ENCODE measurements at places on chromosomes 2 and 18.

DNA sequence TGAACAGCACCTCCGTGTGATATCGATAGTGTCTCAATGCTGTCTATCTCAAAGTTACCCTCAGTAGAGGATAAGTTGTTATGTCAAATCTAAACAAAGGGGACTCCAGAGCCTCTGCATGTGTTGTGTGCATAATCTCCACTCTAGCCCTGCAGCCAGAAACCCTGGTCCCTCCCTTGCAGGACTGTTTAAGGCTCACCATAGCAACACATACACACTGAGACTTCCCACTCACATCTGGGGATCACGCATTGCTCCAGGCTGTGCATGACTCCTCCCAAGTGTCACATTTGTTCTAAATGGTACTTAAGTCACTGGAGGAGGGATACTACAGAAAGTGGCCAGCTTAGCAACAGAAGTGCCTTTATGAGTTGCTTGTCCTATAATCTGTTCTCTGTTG lies 258.6 kb upstream of the CRIM1 start:
- DNase-seq: no peak

DNA sequence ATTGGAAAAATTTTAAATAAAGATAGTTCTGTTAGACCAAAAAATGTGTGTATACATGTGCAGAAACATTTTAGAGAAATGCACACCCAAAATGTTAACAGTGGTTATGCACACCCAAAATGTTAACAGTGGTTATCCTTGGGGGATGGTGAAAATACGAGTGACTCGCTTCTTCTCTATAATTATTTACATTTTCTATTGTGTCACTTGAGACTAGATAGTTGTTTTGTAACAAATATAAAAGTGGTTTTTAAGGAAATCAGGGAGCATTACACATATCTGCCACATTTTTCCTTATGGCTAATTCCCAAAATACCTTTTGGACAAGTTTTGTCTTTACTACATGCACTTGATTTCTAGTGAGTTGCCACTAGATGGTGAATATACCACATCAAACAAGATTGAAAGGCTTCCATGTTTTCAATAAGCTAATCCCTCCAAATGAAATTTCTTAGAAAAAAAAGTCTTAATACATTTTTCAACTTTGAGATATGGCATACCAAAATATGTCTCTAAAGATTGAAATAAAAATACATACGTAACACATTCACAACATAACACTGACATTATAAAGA lies 9.0 kb upstream of the HIBCH start:
- no peak for DNase-seq

GRCh38 chr18:39529358-39529757 lies 1963.8 kb upstream of the CELF4 start:
- no peak for DNase-seq

DNA sequence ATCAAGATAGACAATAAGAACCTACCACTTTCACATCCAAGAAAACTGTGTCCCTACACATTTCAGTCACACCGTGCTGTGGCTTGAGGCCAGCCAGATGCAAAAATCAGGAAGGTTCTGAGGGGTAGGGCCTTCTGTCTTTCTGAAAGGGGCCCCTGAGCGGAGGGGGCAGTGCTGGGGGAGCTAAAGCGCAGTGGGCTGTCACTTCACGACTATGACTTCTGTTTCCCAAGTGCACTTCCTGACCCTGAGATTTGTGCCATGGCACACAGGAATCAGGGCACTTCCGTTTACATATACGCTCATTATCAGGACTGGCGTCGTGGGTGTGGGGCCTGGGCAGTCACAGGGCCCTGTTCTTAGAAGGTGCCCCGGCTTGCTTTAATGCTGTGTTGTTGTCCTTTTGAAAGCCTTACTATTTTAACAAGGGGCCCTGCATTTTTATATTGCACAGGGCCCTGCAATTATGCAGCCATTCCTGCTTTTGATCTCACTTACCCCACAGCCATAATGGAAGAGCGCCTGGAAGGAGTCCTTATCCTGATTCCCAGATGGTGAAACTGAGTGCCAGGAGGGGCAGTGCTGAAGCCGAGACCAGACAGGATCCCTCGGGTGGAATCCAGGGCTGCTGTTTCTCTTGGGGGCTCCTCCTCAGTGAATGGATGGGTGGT lies 620 bp downstream of the NGEF start:
- DNase-seq: peak; percentile 72

- no peak for DNase-seq
Observed at GRCh38 chr2:620004-620403, 57.2 kb downstream of the TMEM18 start.
